ENCODE measurements at places on chromosomes 12 and 14.
A peak's percentile ranks its signal among the peaks of the same experiment; 100 is the strongest.

GRCh38 chr12:86719381-86719780 lies 463.2 kb upstream of the MGAT4C start:
- no peak for DNase-seq

- no peak for DNase-seq
Measured at GRCh38 chr12:3102771-3103410, 25.7 kb downstream of the TSPAN9 start.

- no peak for DNase-seq
Measured at GRCh38 chr12:113049976-113050742, 6.4 kb upstream of the DTX1 start.

GRCh38 chr14:22334627-22335026 lies 254.4 kb downstream of the DAD1 start:
- DNase-seq = no peak

DNA sequence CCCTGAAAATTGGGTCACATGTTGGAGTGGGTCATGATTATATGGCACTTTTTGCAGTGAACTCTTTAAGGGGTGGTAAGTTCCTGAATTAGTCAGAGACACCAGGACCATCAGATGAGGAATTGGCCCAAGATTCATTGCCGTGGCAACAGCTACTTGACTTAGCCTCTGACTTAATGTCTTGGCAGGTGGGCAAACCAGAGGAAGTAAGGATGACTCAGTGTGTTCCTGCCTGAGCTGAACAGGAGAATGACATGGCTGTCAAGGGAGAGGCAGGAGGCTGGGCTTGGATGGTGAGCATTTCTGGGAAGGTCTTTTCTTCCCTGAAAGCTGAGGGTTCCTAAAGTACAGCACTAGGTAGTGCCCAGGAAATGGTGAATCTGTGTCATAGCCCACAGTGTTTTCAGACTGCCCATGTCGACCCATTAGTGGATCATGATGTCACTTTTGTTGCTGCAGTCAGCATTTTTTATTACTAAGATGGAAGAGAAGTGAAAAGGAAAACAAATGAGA lies 170.1 kb upstream of the PWP1 start:
- peak; percentile 16 for DNase-seq

DNA sequence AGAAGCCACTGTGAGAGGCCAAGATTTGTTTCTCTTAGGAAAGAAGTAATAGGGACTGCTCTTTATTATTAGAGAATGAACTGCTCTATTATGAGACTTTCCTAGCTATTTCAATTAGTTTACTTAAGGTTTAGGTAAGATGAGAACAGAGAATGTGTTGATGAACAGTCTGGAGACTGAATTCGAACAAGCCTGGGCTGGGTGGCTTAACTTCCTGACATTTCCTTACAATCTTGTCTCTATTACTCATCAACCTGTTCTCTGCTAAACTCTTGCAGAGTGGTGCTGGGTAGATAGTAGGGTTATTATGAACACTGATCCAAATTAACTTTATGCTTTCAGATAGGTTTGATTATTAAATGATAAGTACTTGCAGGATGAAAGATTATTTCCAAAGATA lies 31.2 kb downstream of the SLC15A5 start:
- no peak for DNase-seq

DNA sequence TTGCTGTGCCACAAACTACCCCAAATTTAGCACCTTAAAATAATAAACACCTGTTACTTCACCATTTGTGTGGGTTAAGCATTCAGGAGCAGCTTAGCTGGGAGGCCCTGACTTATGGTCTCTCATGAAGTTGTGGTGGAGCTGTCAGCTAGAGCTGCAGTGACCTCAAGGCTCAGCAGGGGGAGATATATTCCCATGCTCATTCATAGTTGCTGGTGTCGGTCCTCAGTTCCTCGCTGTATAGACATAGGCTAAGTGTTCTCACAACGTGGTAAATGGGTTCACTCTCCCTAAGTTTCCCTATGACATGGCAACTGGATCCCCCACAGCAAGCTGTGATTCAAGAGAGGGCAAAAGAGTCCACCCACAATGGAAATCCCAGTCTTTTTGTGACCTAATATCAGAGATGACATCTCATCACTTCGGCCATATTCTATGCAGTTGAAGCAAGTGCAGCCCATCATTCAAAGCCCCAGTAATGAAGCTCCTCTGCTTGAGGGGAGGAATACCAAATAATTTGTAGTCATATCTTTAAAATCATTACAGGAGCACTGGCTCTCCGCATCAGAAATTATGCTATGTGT lies 41.1 kb downstream of the PRB3 start:
- DNase-seq = peak; percentile 10

- peak; percentile 38 for DNase-seq
Measured at GRCh38 chr12:113208041-113208934, 13.0 kb upstream of the TPCN1 start.

DNA sequence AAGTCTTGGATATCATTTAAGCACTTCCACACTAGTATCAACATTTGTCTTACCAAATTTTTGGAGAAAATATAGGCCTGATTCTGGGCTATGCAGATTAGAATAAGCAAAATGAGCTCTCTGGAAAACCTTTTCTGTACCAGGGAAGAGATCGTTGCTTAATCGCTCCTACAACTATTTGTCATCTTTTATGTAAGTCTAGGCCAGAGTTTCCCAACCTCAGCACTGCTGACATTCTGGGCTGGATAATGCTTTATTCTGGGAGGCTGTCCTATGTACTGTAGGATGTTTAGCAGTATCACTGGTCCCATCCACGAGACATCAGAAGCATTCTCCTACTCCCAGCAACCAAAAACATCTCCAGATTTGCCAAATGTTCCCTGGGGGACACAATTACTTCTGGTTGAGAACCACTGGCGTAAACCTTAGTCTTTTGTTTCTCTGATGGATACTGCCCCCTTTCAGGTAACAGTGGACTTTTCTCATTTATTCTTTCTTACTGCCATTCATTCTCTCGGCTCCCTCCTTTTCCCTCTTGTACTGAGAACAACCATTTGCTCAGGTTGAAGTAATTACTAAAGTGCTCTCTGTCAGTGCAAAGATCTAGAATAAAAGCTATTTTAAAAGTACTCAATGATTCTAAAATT lies 316.9 kb upstream of the E2F7 start:
- no peak for DNase-seq

DNA sequence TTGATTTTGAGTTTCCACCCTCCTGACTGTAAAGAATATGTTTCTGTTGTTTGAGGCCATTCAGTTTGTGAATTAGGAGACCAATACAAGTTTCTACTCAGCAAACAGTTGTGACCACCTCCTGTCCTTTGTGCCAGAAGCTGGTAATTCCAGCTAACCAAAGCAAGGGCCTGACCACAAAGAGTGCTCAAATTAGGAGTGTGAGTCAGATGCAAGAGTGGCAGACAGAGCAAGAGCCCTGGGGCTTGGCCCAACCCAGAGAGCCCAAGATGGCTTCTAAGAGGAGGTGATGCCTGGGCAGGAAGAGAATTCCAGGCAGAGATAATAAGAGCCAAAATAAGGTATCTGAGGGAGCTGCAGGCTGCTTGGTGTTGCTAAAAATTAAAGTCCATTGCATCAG lies 77.7 kb upstream of the C14orf132 start:
- no peak for DNase-seq

- no peak for DNase-seq
Measured at GRCh38 chr14:50998612-50999011, 54.3 kb upstream of the PYGL start.

DNA sequence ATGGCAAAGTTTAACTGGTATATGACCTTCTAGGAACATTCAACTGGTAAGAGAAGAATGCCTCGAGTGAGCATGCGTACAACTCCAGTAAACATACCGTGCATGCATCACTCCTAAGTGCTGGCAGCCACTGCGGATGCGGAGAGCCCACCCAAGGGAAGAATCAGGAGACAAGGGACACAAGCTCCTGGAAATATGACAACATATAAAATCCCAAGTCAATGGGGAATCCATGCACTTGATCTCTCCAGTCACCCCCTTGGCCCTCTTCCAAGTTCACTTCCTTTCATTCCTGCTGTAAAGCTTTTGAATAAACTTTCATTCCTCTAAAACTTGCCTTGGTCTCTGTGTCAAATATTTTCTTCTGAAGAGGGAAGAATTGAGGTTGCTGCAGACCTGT lies 168.7 kb upstream of the TMCC3 start:
- DNase-seq = no peak

GRCh38 chr14:103138301-103139131 lies 15.3 kb downstream of the TNFAIP2 start:
- no peak for DNase-seq

DNA sequence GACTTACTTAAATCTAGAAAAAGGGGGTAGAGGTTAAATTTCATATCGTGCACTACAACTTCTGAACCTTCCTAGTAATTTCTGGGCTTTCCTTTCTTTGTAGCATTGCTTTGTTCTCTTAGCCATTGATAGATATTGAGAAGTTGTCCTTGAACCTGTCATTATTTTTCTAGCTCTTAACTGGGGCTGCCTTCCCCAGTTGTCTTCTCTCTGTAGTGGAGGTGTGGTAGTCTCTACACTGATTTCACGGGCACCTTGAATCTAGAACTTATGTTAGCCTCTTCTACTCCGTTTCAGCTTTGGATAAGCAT lies 504.0 kb downstream of the PCNX1 start:
- DNase-seq = no peak

- DNase-seq = no peak
Measured at GRCh38 chr12:93970900-93971688, 177.3 kb upstream of the PLXNC1 start.

- no peak for DNase-seq
Measured at GRCh38 chr12:121057794-121058193, 18.7 kb upstream of the OASL start.

GRCh38 chr12:76921100-76921471 lies 42.3 kb upstream of the CSRP2 start:
- DNase-seq = no peak

GRCh38 chr12:15996948-15997347 lies 85.8 kb downstream of the DERA start:
- no peak for DNase-seq

DNA sequence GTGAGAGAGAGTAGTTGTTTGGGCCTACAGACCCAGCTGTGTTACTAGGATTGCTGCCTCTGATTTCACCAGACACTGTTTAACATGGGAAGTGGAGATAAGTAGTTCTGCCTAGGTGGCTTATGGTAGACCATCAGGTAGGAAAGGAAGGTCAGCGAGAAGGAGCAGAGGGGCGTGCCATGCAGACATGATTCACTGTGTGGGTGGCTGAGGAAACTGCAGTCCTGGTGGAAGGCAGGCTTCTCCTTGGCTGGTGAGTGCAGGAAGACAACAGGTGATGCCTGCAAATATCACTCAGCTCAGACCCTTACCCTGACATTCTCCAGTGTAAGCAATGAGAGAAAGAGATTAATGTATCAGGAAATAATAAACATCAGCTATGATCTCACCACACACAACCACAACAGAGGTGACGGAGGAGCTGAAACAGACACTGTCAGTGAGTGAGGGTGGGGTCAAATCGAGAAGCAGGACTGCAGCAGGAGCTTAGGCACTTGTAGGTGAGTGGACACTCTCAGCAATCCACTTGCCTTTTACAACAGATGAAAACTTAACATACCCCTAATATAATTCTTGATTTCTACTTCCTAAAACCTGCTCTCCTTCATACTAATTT lies 2.1 kb upstream of the PRR4 start:
- DNase-seq = no peak

DNA sequence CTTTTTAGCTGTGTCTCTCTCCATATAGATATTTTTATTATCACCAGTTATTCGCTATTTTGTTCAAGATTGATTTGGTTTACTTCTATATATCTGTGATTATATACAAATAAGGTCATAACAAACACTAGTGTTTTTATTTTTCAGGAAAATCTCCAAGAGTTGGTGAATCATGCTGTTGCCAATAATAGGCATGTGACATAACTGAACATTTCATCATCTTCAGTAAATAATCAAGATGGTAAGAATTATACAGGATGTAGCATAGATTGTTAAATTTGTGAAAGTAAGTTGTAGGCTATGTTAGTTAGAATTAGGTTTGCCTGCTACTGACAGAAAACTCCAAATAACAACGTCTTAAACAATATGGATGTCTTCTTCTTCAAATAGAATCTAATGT lies 240.9 kb upstream of the PDE3A start:
- DNase-seq = no peak

GRCh38 chr12:133010657-133011297 lies 24.6 kb downstream of the ZNF26 start:
- no peak for DNase-seq

DNA sequence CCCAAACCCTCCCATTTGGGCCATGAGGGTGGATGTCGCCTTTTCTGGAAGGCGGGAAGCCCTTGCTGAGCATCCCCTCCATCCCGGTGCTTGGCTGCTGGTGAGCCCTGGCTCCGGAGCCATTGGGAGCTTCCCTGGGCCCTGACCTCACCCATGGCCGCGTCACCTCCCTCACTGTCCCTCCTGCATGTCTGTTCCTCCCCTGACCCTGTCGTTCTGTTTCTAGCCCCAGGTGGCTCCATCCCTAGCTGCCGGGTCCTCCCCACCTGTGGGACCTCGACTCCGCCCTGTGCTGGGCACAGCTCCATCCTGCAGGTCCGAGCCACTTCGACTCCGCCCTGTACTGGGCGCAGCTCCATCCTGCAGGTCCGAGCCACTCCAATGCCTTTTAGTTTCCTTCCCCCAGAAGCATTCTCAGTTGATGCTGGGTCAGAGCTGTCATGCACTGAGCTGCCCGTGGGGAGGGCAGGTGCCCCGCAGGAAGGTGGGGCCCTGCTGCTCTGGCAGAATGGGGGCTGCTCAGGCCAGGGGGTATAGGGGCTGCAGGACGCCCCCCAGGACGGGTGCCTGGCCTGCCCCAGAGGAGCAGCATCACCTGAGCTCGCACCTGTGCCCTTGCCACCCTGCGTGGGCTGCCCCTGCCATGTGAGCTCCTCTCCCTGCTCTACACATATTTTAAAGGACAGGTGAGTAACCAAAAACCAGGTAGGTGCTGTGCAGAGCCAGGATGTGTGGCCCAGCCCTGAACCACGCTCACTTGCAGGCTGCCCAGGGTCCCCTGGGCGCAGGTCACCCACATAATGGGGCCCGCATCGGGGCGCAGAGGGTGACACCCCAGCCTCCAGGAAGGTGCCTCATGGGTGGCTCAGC lies 19.0 kb downstream of the NOC4L start:
- no peak for DNase-seq

- DNase-seq = no peak
Measured at GRCh38 chr14:89279649-89280232, 137.3 kb downstream of the FOXN3 start.

DNA sequence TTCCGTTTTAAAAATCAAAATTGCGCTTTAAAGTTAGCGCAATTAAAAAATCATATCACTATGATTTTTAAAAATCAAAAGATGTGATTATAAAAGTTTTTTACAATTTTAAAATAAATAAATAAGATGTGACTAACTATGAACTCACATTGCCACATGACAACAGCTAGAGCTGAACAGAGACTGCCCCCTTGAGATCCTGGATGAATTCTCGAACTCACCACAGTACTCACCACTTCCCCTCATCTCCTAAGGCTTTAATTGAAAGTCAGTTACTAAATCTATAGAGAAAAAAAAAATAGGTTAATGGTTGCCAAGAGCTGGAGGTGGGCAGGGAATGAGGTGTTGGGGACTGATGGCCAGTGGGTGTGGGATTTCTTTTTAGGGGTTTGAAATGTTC lies 384.2 kb downstream of the ZFP36L1 start:
- no peak for DNase-seq

GRCh38 chr14:51014086-51014485 lies 69.8 kb upstream of the PYGL start:
- DNase-seq = no peak
